ENCODE measurements at places on chromosomes 11 and 22.

DNA sequence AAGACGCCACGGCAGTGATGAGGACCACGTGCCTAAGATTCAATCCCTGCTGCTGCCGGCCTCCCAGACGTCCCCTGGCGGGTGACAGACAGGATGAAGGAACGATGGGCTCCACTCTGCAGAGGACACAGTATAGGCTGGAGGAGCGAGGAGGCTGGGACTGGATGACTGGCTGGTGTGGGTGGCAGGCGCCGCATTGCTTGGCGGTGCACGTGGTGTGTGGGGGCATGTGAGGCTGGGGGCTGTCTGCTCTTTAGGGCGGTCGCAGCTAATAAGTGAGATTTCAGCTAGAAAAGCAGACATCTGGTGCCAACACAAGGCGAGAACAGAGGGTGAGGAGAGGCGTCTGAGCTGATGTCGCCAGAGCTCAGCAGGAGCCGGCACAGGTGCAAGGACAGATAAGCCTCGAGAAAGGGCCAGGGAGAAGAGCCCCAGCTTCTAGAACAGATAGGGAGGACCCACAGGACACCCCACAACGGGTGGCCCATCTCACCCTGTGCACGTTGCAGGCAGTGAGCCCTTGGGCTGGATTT is 33.2 kb downstream of the TSPAN4 start:
- DNase-seq, result no peak

- no peak for DNase-seq
Observed at GRCh38 chr11:130431801-130432200, 3.4 kb upstream of the ADAMTS8 start.

DNA sequence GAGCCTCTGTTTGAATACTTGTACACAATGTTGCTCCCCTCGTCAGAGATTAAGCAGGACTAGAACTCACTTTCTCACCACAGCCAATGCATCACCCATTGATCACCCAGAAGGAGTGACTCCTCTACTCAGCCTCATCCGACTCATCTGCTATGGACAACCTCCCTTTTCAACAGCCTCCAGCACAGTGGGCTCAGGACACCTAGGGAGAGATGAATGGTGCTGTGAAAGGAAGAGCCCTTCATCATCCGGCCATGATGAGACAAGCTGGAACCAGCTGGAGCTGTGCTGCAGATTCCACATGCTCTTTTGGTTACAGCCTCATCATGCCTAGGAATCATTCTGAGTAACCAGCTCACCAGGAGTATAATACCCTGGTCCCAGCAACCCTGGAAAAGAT is 15.5 kb downstream of the C11orf91 start:
- no peak for DNase-seq

DNA sequence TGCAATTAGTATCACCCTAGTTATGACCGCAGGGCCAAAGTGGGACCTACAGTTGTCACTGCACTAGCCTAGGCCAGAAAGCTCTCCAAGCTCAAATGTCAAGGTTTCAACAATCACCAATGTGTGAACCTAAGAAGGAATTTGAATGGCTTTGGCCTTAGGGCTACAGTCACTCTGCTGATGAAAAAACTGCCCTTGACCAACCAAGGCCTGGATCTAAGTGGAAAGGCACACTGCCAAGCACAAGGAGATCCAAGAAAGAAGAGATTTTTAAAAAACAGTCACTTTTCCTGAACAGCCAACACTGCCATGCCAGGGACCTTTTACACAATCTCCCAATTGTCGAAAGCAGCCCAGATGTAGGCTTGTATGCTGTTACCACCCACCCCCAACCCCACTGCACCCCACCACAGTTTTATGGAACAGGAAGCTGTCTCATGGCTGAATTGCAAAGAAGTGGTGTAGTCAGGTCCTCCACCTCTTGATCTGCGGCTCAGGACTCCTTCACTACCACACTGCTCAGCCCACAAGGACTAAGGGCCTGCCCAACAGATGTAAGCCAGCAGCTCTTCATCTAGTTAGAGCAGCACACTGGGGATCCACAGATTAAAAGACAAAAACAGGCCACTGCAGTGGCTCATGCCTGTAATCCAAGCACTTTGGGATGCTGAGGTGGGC is 32.9 kb downstream of the SMCO4 start:
- no peak for DNase-seq

- DNase-seq, result no peak
Observed at GRCh38 chr11:76302996-76303395, 77.9 kb downstream of the THAP12 start.
